Effector memory CD8-positive, alpha-beta T cell (primary cell): ENCODE measurements at places on chromosomes 11 and 22.
A peak's percentile ranks its signal among the peaks of the same experiment; 100 is the strongest.

- DNase-seq = no peak
- no peak overlapping the region for H3K27ac ChIP-seq
- no peaks in the 10 kb centered on the region for H3K4me1 ChIP-seq
- no peaks in the 10 kb centered on the region for H3K27me3 ChIP-seq
- H3K36me3 ChIP-seq = no peaks in the 10 kb centered on the region
- H3K4me3 ChIP-seq = no peak overlapping the region
Observed at GRCh38 chr11:47087801-47088200, 88.9 kb downstream of the ARFGAP2 start.

GRCh38 chr11:92453055-92453454, 228.4 kb downstream of the FAT3 start:
- H3K4me1 ChIP-seq = no peaks in the 10 kb centered on the region
- no peak for DNase-seq
- H3K27ac ChIP-seq = no peak overlapping the region
- no peaks in the 10 kb centered on the region for H3K36me3 ChIP-seq

DNA sequence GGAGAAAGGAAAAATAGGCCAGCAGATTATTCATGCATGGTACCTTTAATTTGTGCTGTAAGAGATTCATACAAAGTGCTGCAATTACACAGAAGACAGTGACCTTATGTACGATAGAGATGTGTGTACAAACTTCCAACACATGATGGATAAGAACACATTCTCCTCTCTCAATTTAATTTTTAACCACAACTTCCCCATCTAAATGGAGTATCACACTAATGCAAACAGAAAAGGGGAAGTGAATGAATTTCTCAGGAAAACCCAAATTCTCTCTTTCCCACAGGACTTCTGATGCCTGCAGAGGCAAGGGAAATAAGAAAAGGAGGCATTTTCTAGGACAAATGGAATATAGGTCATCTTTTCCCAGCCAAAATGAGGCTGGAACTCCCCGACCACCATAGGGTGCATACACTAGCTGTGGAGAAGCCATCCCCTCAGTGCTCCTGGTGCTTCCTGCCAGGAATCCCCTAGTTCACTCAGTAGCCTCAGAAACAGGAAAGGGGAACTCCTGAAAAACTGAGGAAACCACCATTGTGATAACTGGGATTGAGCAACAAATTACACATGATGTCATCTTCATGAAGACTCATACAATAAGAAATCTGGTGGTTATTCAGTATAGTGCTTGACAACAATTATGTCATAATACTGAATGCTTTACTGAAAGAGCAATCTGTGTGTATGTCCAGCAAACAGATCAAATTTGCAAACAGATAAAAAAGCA, 22.4 kb downstream of the MMP10 start:
- peaks cover 45% of the 10 kb centered on the region for H3K27me3 ChIP-seq
- DNase-seq = no peak
- no peak overlapping the region for H3K27ac ChIP-seq

DNA sequence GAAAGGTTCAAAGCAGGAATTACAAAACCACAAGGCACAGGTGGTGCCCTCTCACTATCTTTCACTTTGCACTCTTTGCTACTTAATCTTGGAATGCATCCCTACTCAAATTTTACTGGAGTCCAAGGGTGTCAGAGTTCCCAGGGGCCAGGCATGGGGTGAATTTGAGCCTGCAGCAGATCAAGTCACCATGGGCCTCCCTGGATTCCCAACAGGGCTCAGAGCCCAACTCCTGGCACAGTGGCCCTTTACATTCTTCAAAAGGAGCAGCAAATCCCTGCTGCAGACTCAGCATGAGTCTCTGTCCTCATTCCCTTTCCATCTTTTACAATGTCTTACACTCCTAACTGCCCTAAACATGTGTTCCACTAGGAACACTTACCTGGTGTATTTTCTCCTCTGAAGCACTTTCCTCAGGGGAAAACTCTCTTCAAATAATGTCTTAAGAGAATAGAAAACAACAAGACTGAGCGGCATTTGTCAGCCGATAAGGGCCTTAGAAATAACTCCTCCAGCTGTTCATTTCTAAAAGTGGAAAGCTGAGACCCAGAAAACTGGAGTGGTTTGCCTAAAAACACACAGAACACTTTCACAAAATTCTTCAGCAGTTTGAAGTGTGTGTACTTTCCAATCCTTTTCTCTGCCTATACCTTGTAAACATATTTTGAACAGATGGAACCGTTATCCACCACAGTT, 596.0 kb downstream of the INSC start:
- DNase-seq = no peak
- H3K4me3 ChIP-seq = no peak overlapping the region
- no peak overlapping the region for H3K27ac ChIP-seq
- H3K27me3 ChIP-seq = no peaks in the 10 kb centered on the region
- no peaks in the 10 kb centered on the region for H3K36me3 ChIP-seq

- peak overlapping the region; percentile 99 for H3K4me3 ChIP-seq
- peaks cover 48% of the 10 kb centered on the region for H3K36me3 ChIP-seq
- no peak for DNase-seq
- peak overlapping the region; percentile 99 for H3K27ac ChIP-seq
- no peaks in the 10 kb centered on the region for H3K27me3 ChIP-seq
Observed at GRCh38 chr11:287821-288477, 977 bp upstream of the PGGHG start.

- peaks cover 9% of the 10 kb centered on the region for H3K4me1 ChIP-seq
- DNase-seq = no peak
- H3K4me3 ChIP-seq = no peak overlapping the region
- no peak overlapping the region for H3K27ac ChIP-seq
Observed at GRCh38 chr11:119419834-119420492, 3.0 kb downstream of the THY1 start.
